ENCODE measurements at places on chromosomes 6 and 20. TPM values are rescaled to one million over a fixed set of nuclear protein-coding genes. Genes with fewer than 3 reads are reported as not detected.

The ESR1 gene
- total RNA-seq = 6.3 TPM

The ZNF334 gene
- total RNA-seq = 0.90 TPM

The TMEM217 gene
- total RNA-seq = 0.51 TPM

The TOX2 gene
- 1.2 TPM for total RNA-seq

The GSTA2 gene
- total RNA-seq = not detected

The HRH3 gene
- total RNA-seq = not detected

GRCh38 chr6:108295676-108296075, 822 bp downstream of the AFG1L start:
- DNase-seq = no peak

- DNase-seq = peak; percentile 90
These were observed 61.3 kb upstream of the EPB41L1 start for GRCh38 chr20:36093025-36093803.

DNA sequence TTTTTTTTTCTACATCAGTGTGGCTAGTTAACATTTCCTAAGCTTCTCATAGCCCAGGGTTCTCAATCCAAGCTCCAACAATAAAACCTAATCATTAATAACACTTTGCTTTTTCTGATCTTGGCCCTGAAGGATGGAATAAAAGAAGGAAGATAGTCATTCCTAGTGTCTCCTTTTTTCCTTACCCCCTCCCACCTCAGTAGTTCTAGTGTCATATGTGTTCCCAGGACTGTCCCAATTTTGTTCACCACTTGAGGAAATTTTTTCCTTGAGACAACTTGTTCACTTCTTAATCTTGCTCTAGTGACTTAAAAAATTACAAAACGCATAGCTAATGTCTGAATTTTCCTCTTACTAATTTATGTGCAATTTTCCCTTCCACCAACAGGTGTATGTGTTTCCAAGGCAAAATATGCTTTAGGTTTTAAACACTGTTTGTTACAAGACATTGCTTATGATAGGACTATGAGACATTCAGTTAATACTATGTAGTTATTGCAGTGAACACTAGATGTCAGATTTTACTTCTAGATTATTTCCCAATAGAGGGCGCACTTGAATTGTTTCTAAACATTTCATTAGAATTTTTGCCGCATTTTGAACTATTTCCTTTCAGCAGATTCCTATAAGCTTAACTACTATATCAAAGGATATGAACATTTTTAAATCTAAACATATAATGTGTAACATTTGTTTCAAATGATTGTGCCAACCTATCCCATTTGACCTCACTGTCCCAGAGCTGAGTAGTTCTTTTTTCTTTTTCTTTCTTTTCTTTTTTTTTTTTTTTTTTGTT, 18.5 kb upstream of the C6orf141 start:
- no peak for DNase-seq

GRCh38 chr20:931401-931800, 15.3 kb upstream of the ANGPT4 start:
- no peak for DNase-seq

GRCh38 chr20:17969884-17970409, 1.1 kb downstream of the MGME1 start:
- DNase-seq = no peak

DNA sequence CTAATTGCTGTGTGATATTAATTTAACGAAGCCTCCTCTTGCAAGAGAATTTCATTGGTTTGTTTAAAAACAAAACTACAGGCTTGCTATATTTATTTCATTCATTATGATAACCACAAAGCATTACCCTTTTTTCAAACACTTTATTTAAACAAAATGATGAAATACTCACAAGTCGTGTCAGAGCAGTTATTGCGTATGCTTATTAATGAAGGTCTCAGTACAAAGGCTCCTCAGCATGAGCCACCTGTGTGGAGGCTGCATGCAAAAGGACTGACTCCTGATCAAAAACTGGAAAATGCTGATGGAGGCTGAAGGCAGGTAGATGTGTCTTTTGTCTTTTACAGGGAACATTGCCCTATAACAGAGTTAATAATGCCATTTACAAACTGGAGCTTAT, 130.5 kb downstream of the CRYBG1 start:
- DNase-seq = no peak

DNA sequence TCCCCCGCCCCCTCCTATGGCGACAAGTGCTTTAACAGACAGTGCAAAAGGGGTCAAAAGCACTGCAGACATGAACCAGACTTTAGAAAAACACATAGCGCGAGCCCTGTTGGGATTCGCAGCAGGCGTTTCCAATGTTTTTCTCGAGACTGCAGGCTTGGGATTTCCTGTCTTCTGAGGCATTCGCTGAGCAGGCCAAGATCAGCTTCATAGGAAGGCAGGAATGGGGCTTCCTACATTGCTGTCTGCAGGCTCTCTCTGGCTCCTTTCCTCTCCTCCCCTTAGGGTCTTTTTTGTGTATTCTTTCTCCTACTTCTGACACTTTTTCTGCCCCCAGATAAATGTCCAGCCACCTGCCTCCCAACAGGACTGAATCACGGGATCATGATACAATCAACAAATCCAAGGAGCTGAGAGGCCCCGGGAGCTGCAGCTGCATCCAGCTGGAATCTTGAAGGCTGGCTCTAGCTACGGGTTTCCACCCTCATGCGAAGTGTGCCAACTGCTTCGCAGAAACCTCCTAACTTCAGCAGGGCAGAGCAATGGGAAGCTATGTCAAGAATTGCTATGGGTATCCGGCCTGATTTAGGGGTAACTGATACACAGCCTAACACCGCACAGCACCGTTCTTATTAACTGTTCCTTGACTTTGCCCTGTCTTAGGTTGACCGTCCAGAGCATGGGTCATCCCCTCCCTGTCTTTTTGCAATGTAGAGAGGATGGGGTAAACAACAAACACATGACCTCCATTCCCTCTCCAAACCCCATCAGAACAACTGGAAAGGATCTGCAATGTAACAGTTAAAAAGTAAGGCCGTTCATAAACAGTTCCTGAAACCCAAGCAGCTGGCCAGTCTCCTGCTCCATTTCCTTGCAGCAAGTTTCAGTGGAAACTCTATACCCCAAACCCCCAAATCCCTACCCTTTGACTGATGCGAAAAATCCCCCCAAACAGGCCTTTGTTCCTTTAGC, 31.5 kb downstream of the SNX5 start:
- DNase-seq = no peak

GRCh38 chr20:61933951-61934715, 131.5 kb downstream of the TAF4 start:
- peak; percentile 88 for DNase-seq

GRCh38 chr6:74253261-74253660, 557.3 kb downstream of the CD109 start:
- DNase-seq = no peak

DNA sequence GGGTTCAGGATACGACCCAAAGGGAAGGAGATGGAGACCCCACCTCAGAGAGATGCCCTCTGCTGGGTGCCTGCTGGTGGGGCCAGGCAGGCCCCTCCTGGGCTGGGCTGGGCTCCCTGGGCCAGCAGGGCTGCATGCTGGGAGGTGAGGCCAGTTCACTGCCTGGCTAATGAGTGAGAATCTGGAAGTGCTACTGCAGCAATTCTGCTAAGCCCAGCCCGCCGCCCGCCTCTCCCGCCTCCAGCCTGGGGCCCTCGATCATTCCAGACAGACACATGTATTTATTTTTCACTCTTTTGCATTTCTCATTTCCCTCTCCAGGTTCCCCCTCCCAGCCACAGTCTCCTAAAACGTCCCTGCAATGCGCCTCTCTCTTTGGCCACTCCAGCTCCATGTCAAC, 79.6 kb downstream of the CDH22 start:
- no peak for DNase-seq

DNA sequence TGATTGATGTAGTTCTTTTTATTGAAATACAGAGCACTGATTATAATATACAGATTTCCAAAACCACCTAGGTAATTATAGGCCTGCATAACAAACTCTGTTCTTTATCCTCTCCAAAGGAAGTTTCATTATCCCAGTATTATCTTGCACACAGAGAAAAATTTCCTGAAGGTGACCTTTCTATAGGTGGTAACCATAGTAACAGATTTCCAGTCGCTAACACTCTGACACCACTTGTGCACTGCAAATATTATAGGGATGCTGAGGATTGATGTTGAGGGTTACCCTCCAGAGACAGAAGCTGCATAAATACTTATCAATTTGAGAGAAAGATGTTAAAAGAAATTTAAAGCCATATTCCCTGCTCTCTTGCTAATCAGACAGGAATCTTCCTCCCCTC, 274.5 kb upstream of the NRSN1 start:
- no peak for DNase-seq

- no peak for DNase-seq
These were observed 80.7 kb upstream of the EEF1E1 start for GRCh38 chr6:8182902-8183665.

DNA sequence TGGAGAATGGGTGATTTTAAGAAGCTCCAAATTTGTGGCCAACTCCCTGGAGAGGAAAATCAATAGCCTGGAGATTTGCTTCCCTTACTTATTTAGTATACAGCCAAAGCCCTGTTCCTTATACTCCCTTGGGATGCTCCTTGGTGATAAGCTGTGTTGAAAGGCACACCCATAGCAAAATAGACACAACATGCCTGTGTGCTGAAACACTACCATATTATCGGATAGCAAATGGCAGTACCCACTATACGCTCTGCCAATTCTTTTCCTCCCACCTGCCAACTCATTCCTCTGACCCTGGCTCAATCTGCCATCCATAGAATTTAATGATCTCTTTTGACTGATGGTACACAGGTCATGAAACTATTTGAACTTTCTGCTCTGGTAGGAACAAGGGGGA, 98.2 kb downstream of the CLIC5 start:
- DNase-seq = no peak

- DNase-seq = no peak
These were observed 49.3 kb upstream of the MTRF1L start for GRCh38 chr6:153051801-153052200.

DNA sequence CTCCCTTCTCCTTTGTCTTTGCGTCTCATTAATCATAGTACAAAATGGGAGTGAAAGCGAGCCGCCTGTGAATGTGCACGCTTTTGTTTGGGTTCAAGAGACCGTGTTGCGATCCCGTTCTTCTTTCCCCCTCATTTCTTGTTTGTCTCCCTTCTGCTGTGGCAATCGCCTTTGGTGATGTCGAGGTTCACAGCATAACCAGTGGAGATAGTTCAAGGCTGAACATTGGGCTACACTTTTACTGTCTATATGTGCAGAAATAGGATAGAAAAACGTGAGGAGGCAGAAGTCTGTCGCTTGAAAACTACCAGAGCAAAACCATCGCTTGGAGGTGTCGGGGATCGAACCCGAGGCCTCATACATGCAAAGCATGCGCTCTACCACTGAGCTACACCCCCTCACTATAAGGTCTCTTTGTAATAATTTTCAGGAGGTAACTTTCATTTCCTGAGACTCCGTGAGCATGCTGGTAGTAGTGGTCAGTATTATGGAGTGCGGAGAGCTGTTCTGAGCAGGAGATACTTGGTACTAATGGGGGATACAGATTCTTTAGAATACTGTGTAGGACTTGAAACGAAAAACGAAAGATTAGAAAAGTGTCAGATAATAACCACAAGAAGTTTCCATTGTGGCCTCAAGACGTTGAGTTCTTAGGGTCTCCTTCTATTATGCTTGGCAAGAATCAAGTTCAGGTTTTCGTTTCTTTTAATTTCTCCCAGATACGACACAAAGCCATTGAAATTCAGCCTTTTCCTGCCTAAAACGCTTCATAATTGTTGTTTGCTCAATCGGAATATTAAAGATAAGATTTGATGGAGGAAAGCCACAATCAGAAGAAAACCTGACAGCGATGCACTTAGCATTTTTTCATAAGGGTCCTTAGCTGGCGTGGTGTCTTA, 106.6 kb downstream of the TRIM27 start:
- DNase-seq = no peak

DNA sequence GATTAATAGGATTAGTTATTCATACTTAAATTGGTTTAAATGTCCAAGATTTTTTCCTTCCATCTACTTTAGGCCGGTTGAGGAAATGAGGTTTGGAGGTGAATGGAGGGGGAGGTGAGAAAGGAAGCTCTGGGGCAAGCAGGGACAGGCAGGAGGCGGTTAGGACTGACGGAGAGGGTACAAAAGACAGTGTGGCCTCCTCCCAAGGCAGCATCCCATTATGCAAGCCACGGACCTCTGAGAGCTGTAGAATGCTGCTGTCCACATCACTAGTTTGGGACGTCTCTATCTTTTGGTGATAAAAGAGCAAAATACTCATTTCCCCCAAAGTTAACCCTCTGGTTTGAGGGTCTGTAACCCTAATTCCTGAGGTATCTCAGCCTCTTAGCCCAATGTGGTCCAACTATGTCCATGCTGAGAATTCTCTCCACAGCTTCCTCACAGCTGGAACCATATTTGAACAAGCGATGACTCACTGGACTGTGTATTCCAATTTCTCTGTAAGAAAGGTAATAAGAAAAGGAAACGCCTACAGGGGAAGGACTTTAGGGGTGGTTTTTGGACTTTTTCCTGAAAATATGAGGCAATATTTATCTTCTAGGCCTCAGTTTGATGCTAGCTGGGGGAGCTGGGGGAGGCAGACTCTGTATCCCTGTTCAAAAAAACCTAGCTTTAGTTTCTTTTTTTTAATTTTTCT, 172.2 kb downstream of the TFAP2B start:
- no peak for DNase-seq

DNA sequence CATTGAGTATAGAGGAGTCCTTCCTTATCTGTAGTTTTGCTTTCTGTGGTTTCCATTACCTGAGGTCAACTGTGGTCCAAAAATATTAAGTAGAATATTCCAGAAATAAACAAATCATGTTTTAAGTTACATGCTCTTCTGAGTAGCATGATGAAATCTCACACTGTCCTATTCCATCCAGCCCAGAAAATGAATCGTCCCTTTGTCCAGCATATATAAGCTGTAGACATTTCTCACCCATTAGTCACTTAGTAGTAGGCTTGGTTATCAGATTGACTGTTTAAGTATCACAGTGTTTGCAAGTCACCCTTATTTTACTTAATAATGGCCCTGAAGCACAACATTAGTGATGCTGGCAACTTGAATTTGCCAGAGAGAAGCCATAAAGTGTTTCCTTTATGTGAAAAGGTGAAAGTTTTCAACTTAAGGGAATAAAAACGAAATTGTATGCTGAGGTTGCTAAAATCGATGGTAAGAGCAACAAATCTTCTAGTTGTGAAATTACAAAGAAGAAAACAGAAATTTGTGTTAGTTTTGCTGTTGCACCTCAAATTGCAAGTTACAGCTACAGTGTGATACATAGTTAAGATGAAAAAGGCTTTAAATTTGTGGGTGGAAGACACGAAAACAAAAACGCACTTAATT, 198.6 kb upstream of the SIM1 start:
- DNase-seq = no peak

DNA sequence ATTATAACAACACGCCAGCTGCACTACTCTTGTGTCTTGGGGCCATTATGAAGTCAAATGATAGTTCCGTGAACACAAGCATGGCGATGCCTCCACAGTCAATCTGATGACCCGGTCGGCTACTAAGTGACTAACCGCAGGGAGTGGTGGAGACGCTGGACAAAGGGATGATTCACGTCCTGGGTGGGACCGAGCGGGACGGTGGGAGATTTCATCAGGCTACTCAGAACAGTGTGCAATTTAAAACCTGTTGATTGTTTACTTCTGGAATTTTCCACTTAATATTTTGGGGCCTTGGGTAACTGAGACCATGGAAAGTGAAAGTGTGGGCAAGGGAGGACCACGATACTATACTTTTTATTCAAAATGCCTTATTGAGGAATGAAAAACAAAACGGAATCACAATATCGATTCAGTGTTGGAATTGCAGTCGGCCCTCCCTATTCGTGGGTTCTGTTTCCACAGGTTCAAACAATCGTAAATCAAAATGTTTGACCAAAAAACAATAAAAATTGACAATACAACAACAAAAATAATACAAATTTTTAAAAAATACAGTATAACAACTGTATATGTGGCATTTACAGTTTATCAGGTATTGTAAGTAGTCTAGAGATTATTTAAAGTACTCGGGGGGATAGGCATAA, 66.5 kb downstream of the MYLK4 start:
- no peak for DNase-seq

- no peak for DNase-seq
These were observed 5.2 kb downstream of the ZNF76 start for GRCh38 chr6:35264550-35265274.
